ENCODE measurements at places on chromosomes 3 and 15.

DNA sequence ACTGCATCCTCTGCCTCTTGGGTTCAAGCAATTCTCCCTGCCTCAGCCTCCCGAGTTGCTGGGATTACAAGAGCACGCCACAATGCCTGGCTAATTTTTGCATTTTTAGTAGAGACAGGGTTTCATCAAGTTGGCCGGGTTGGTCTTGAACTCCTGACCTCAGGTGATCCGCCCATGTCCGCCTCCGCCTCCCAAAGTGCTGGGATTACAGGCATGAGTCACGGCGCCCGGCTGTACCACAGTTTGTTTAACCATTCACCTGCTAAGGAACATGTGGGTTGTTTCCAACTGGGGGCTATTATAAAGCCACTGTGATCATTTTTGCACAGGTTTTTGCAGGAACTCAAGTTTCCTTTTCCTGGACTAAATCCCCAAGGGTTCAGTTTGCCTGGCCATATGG lies 123.2 kb upstream of the RAP2B start:
- no peak for DNase-seq

DNA sequence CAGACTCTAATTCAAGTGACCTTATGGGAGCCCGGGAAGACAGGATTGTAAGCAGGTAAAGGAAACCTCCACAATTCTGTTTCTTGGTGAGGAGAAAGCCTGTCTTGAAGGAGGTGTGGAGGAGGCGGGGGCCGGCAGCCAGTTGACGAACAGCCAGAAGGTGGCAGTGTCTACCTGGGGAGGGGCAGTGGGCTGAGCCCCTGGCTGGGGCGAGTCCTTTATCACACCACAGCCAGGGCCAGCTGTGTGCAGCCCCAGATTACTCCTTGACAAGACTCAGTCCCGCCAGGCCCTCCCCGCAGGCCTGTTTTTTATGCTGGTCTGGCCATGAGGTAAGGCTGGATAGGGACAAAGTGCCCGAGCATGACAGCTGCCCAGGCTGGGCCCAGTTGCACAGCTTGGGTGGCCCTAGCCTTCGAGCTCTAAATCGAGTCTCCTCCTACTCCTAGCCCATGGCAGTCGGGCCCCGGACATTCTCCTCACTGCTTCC lies 40.9 kb upstream of the IDH2 start:
- DNase-seq, result peak; percentile 74

GRCh38 chr3:79602385-79602784 lies 165.4 kb downstream of the ROBO1 start:
- no peak for DNase-seq

DNA sequence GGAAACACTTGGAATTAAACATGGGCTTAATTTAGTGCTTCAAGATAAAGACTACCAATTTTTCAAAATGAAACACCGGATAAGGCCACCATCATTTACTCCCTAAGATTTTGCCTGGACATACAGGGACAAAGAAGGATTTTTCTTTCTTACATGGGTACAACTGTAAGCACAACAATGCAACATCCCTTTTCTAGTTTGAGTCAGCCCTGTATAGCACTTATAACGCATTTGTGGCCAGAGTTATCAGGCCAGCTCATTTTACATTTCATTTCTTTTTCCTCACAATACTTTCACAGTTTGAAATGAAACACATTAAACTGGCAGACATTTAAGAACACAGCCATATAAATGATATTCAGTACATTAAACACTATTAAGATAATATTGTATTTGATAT lies 9.8 kb upstream of the SUCNR1 start:
- DNase-seq, result no peak

DNA sequence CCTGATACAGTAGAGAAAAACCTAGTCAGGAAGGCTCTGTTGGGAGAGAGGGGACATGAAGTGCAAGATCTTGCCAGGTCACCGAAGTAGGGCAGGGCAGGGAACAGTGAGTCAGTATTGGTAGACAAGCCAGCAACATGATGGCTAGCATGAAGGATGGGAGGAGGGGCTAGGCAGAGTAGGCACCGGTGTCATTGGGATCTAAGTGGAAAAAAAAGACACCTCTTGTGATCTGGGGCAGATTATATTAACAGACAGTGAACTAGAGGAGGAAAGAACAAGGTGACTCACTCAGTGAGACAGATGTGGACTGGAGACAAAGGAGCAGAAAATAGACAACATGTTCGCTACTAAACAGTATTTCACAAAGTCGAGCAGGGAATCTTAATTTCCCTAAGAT lies 149.2 kb upstream of the SLC24A5 start:
- no peak for DNase-seq

DNA sequence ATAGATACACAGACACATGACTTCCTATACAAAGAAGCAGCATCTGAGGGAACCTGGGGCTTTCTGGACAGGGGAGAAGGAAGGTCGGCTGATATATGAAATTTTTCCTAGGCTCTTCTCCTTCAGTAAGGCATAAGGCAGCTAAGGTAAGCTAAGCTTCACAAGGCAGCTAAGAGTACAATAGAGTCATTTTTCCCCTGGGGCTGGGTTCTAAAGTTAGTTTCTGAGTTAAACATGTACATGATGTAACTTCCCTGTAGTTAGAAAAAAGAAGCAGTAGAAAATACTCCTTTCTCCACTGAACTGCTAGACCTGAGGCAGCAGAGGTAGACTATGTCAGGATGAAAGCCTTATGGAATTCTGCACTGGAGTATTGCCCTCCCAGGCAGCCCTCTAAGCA lies 109.6 kb downstream of the PLD1 start:
- DNase-seq, result no peak

DNA sequence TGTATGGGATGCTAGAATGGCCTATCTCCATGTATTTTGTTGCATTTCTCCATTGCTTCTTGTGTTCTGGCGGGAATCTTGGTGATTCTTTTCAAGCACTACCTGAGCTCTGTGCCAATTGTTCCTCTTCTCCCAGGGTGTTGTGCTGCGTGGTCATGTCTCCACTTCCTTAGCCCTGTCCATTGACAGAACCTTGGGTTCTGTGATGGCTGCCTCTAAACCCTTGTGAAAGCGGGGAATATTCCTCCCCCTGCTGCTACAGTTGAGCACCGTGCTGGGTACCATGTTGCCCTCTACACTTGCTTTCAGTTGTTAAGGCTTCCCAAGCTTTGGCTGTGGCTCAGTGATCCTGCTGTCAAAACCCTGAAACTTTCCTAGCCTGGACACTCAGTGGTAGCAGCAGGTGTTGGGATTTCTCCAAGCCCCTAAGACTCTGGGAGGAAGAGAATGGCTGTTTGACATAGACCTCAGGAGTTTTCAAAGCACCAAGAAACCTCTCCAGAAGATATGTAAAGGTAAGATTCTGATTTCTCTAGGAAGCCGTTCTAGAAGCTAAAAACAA lies 69.5 kb downstream of the MBNL1 start:
- no peak for DNase-seq

DNA sequence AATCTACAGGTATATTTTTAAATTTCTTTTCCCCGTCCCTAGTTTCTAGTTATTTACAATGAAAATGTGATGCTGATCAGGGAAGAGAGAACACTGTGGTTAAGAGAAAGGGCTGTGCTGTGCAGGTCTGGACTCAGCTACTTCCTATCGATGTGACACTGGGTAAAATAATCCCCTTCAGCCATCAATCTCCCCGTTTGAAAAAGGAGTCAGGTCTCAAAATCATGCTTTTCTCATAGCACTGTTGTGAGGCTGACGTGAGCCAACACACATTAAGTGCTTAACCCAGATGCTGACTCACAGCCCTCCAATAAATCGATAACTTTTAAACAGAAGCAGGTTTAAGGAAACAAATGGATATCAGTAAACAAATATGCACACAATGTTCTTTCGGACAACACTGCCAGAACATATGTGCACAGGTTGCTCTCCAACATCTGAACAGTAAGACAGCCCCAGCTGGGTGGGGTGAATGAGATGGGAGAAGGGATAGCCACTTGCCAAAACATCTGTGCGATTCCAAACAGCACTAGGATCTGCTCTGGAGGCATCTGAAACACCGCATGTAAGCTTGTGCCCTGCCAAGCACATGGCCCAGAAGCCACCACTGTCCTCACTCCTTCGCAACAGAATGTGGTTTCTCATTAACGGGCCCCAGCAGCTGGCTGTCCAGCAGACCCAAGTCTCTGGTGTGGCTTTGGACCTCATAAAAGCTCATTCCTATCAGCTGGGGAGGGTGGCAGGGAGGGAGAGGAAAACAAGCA lies 143.2 kb upstream of the PRICKLE2 start:
- no peak for DNase-seq

- DNase-seq, result no peak
Measured at GRCh38 chr3:23904545-23904944, 12.2 kb downstream of the NKIRAS1 start.

GRCh38 chr3:156548041-156548687 lies 6.8 kb downstream of the SSR3 start:
- DNase-seq, result no peak

DNA sequence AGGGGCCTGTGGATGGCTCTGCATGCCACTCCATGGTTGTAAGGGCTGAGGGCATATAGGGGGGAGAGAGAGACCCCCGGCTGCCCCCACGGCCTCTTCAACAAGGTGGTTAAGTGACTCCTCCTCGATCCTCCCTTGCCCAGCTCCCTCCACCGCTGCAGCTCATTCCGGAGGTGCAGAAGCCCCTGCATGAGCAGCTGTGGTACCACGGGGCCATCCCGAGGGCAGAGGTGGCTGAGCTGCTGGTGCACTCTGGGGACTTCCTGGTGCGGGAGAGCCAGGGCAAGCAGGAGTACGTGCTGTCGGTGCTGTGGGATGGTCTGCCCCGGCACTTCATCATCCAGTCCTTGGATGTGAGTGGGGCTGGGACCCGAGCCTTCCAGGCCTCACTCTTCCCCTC lies 6.5 kb downstream of the FES start:
- DNase-seq, result no peak

- DNase-seq, result no peak
Measured at GRCh38 chr3:17207979-17208378, 323.2 kb downstream of the PLCL2 start.

DNA sequence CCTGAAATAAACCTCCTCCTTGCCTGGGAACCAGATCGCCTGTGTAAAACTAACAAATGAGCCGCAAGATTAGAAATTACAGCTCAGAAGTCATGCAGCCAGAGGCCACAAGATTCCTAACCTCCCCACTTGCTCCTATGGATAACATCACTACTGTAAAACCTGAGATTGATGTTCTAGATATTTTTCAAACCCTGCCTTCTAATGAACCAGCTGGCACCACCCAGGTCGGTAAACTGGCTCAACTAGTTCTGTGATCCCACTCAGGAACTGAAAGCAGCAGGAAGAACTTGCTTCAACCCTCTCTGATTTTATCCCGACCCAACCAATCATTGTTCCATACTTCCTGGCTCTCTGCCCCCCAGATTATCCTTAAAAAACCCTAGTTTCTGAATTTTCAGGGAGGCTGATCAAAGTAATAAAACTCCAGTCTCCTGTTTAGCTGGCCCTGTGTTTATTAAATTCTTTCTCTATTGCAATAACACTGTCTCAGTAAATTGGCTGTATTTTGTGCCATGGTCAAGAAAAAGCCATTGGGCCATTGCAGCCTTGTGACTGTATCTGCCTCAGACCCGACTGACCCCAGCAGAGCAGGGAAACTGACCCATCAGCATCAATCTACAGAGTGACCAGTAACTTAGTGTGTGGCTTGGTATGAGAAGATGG lies 98.9 kb downstream of the RPLP1 start:
- no peak for DNase-seq

GRCh38 chr3:133799794-133800585 lies 5.6 kb upstream of the SRPRB start:
- no peak for DNase-seq

DNA sequence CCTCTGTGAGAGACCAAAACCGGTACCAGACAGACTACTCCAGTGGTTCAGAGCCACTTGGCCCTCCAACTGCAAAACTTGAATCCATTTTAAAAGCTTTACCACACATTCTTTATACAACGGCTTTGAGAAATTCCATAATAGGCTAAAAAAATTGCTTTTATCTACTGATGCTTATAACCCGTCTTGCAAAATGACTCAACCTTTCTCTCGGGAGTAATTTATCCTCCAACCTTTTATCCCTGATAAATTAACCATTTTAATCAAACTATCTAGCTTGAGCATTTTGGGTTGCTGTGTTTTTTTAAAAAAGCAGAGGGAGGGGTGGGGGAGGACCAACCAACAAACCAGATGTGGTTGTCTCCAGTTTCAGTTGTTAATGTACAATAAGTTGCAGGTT lies 275.7 kb upstream of the LRTM1 start:
- no peak for DNase-seq

GRCh38 chr3:110307065-110307809 lies 764.4 kb upstream of the NECTIN3 start:
- DNase-seq, result no peak

DNA sequence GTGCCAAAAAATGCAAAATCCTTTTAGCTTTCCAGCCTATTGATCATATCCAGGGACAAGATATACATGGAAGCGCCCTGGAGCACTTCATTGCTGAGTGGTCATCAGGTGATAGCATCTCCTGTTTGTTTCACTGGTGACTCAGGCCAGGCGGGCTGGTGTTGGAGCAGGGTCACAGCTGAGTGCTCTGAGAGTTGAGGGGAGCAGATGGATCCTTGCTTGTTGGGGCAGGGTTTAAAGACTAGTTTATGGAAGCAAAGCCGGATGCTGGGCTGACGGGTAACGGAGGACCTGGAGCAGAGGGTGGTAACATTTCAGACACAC lies 405.0 kb upstream of the TPM1 start:
- DNase-seq, result no peak

DNA sequence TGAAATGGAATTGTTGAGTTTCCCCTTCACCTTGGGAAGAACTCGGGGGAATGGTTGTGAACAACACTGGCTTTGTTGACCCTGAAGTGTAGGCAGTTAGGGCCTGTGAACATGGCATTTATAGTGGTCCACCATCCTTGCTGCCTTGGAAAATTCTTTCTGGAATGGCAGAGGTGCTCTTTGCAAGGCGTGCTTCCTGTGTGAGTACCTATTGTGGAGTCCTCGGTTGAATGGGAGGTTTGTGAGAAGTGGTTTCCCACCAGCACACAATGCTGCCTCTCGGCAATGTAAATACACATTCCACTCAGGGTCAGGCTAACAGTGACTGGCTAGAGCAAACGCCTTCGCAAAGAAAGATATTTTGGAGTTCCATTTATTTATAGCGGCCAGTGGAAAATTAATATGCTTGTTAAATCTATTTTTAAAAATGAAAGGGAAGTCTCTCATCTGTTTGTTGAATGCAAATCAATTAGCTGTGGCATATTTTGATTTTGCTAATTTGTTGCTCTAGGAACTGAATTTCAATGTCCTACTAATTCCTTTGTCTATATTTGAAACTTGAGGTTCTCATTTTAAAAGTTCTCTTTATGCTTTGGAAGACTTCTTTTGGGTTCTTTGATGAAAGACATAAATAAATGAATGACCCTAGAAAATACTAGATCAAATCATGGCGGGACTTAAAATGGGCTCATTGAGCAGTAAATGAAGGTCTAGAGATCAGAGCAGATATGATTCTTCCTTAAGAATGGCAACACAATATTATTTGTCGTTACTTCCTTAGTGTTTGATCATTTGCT lies 59.5 kb downstream of the FNDC3B start:
- DNase-seq, result no peak

DNA sequence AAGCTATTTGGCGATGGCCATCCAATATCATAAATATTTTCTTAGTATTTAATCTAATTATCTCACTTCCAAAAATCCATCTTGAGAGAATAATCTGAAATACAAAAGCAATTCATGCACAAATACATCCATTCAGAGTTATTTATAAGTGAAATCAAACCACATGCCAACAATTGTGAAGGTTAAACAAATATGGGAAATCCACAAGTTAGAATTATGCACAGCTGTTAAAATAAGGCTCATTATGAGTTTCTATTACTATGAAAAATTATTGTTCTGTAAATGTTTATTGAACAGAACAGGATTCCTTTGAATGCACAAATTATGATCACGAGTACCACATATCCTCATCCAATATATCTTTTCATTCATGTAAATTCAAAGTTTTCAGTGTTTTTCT lies 267.7 kb downstream of the PLOD2 start:
- DNase-seq, result no peak

- DNase-seq, result peak; percentile 38
Measured at GRCh38 chr3:125585595-125586223, 9.6 kb downstream of the OSBPL11 start.
